Mesothelial cell of epicardium (in vitro differentiated cells): ENCODE measurements at places on chromosomes 16 and 17.

DNA sequence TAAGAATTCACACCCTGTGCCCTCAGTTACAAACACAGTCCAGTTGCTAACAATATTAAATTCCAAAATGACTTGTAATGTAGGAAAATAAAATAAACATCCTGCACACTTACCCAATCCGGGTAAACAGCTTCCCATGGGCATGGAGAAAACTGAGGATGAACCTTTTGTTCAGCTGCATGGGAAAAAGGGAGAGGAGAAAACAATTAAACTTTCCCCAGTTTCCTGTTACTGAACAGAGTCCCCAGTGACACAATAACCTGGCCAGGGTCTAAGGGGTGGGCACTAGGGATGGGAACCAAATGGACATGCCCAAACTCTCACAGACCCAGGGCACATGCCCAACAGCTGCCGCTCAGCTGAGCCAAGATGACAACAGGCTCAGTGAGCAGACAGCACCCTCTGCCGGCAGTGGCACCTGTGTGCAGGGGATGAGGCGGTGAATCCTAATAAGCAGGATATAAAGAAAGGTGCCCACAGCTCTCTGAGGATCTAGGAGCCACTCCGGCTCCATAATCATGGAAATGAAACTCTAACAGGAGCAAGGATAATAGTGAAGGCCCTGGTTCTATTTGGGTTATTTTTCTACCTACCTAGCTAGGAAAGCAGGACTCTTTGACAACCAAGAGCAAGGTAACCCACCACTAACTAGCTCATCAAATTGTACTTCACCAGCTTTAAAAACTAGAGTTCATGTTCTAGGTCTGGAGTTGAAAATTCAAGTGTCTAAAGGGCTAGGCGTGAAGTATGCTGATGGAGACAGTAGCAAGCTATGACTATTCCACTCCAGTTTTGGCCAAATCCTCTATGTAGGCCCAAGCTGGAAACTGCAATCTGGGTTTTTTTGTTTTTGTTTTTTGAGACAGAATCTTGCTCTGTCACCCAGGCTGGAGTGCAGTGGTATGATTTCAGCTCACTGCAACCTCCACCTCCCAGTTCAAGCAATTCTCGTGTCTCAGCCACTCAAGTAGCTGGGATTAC lies 58.8 kb downstream of the SMG6 start:
- DNase-seq = peak; percentile 88

DNA sequence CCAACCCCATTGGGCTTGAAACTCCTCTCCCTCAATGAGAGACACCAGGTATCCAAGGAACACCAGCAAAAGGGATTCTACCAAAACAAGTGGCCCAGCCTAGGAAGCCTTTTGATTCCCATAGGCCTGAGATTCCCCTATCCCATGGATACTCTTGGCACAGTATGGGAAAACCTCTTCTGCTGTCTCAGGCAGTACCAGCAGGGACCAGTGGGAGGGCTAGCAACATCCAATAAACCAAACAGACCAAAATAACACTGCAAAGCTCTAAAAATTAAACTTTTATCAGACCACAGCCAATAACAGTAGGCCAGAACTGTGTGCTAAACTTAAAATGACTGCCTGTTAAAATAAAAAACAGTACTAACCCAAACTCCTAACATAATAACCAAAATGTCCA lies 153.9 kb upstream of the CES5A start:
- no peak for DNase-seq

DNA sequence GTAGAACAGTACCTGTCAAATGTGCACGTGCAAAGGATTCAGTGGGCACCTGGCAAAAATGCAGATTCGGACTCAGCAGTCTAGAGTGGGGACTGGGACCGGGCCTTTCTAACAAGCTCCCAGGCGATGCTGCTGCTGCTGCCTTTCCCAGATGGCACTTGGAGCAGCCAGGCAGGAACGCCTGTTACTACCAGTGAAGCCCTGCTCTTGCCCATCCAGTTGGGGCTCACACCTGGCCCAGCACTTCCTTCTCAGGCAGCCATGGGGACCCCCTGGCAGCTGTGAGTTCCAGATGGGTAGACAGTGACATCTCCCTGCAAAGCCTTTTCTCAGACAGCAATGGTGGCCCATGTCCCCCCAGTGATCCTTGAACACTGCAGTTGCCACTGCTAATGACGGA lies 30.4 kb downstream of the KDM8 start:
- no peak for DNase-seq

DNA sequence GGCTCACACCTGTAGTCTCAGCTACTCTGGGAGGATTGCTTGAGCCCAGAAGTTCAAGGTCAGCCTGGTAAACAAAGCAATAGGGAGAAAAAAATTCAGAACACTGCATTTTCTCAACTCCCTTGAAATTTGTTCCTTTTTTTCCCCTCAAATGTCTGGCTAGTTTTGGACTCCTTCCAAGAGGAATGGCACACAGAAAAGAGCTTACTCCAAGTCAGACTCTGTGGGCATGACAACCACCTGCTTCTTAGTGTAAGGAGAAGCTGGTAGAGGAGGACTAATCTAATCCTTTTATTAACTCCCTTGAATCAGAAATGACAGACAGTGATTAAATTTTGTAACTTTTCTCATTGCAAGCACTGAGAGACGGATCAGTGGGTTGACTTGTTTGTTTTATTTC lies 27.9 kb upstream of the HYDIN start:
- DNase-seq = no peak

- no peak for DNase-seq
Measured at GRCh38 chr16:11446566-11447119, 101.4 kb downstream of the RMI2 start.

DNA sequence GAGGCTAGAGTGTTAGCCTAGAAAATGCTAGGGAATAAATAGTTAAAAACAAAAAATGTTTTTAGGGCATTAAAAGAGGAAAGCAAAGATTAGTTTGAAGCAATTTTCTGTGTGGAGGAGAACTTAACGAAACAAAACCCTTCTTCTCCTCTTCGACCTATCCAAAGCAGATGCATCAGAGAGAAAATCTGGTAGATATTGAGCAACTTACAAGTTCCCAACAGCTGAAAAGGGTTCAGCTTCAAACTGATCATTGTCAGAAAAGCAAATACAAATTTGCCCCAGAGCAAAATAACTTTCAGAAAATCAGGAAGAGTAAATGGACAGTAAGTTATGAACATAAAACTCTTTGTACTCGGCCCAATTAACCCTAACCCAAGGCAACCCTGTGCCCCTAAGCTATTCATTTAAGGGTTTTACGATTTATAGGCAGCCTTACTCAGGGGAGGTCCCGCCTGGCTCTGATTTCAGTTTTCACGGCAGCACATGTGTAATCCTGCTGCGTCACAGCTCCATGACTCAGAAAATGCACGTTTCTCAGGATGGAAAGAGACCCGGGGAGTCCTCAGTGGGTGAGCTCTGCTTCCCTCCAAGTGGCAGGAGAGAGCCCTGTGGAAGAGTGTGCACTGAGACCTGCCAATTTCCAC lies 405.7 kb upstream of the SALL1 start:
- no peak for DNase-seq

- no peak for DNase-seq
Measured at GRCh38 chr17:65022751-65023700, 33.5 kb downstream of the GNA13 start.
